ENCODE measurements at places on chromosomes 7 and 10.

DNA sequence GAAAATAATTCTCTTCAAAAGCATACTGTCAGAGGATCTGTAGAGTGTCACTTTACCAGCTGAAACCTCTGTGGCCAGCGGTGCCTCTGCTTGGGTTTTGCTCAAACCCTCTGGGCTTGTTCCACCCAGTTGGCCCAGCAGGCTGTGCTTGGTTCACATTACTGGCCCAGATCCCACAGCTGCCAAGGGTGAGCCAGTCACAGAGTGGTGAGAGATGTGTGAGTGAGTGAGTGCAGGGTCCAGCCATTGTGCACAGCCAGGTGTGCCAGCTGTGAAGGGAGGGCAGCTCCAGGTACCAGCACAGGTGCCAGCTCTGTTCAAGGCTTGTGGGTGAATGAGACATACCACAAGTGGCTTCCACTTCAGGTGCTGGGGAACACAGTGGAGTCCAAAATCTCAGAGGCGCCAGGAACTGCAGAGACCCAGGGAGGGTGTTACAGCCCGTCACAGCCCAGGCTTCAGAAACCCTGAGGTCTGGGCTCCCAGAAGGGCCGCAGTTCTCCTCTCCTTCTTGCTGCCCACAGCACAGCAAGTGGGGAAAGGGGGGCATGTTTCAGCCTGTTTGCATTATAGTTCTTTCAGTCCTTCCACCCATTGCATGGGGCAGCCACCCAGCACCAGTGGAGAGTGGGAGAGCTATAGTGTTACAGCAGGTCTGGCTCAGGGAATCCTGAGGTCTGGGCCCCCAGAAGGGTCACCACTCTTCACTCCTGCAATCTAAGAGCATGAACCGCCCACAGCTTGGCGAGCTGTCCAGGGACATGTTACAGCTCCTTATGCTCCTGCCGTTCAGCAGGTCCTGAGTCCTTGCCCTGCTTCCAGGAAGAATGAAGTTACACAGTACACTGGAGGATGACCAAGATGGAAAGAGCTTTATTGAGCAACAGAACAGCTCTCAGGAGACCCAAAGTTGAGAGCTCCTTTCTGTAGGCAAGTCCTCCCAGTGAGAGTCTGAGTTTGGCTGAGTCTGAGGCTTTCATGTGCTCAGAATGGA is 931.7 kb upstream of the SORCS1 start:
- no peak for DNase-seq

DNA sequence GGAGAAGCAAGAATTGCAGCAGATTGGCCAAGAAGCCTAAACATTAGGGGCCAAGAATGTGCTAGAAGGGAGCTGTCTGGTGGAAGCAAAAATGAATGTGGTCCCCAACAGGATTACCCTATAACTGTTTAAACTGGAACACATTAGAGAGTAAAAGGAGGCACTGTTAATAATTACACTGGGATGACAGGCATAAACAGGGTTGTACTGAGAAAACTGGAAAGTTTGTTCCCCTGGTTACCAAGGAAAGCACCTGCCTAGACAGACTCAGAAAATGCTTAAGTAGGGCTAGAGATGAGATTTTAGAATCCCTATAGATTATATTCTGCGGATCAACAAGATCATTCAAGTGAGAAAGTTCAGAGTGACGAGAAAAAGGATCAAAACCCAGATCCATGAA is 100.8 kb downstream of the CTTNBP2 start:
- no peak for DNase-seq

- DNase-seq: no peak
Observed at GRCh38 chr7:121202125-121202524, 126.7 kb upstream of the WNT16 start.

GRCh38 chr10:71343392-71343773 is 24.3 kb downstream of the SLC29A3 start:
- no peak for DNase-seq

GRCh38 chr10:75663947-75664664 is 232.7 kb downstream of the LRMDA start:
- DNase-seq: no peak

DNA sequence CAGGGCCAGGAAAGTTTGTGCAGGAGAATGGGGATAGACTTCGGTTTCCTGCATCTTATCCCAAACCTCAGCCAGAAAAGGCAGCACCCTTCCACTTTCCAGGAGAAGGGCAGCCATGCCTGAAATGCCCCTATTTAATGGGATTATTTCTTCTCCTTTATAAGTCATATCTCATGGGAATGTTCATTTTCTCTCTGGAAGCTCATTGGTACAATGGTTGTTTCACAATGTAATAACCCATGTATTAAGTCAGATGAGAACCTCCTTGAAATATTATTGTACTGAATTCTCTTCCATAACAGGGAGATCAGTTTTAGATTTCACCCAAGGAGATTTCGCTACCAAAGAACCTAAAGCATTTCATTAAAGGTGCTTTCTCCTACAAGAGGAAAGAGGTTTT is 457.5 kb downstream of the KCNMA1 start:
- no peak for DNase-seq

GRCh38 chr10:132346806-132347205 is 14.8 kb downstream of the LRRC27 start:
- DNase-seq: no peak

GRCh38 chr7:45088821-45089340 is at the start of gene NACAD:
TSS of gene NACAD (minus strand) at chr7:45088969. CDS start at chr7:45088894, 75 bp downstream.
- no peak for DNase-seq

DNA sequence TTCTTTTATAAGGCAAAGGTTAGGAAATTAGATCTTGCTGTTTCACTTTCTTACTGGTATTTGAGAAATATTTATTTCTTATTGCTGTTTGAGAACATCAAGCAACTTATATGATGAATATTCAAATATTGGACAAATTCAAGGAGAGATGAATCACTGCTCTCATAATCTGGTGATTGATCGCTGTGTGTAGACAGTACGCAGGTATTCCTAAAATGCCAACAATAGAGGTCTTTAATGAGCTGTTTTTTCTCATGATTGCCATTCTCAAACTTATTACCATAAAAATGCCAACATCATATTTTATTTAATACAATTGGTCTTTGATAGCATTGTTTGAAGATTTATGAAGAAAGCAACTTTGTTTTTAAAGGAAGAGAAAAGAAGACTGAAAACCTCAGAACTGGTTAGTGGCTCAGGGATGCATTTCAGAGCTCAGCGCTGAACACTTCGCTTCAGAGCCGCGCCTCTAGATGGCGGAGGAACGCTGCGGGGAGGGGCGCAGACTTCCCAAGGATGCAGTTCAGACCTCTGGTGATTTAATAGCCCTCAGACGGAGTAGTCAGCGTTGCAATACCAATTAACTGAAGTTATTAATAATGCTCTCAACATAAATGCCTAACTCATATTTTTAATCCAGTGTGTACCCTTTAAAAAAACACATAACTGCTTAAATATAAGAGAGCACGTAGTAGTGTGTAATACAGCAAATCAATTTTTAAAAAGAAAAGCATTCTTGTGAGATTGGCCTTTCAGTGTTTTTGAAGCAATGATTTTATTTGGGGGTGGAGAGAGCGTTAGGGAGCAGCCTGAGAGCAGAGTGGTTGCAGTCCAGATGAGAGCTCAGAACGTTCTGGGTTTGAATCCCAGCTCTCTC is 38.5 kb upstream of the STEAP4 start:
- DNase-seq: no peak

GRCh38 chr10:35257057-35257983 is 79.0 kb upstream of the CCNY start:
- DNase-seq: no peak

DNA sequence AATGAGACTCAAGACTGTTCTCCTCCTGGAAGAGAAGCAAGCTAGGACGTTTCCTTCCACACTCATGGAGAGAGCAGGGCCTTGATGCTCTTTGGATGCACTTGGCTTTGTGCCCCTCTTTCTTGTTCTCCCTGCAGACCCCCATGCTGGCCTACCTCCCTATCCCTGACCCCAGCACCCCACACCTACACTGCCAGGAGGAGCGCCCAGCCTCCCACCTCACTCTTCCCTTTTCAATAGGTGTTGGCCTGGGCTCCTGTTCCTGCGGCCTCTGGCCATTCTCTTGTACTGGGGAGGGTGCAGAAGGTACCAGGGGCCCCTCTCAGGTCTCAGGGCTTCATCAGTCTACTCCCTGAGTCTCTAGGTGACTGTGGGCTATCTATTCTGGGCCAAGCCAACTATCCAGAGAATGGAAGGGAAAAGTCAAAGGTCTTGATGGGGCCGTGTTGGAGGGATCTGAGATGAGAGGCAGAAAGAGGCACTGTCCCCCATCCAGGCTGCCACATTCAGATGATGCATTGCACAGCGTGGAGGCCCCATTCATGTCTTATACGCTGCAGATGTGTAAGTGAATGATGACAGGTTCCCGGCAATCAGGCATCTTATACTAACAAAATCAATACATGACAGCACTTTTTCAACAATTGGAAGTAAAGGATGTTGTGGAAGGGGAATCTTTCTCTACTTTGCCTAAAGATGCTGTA is 32.7 kb upstream of the LOXL4 start:
- DNase-seq: no peak

DNA sequence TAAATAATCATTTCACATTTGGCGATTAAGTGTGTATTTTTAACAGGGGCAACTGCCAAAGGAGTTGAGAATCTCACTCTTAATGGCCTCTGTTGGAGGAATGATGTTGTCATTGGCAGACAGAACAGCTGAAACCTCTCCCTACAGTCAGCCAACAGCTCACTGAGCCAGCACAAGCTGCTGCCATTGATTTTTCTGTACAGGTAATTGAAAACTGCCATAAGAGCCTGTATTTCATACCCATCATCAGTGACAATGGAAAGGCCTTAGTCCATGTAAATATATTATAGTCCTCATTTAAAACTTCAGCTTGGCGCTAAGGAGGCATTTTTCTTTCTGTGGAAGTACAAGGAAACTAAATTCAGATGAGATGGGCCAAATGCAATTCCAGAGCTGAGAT is 28.1 kb upstream of the PTN start:
- DNase-seq: no peak

DNA sequence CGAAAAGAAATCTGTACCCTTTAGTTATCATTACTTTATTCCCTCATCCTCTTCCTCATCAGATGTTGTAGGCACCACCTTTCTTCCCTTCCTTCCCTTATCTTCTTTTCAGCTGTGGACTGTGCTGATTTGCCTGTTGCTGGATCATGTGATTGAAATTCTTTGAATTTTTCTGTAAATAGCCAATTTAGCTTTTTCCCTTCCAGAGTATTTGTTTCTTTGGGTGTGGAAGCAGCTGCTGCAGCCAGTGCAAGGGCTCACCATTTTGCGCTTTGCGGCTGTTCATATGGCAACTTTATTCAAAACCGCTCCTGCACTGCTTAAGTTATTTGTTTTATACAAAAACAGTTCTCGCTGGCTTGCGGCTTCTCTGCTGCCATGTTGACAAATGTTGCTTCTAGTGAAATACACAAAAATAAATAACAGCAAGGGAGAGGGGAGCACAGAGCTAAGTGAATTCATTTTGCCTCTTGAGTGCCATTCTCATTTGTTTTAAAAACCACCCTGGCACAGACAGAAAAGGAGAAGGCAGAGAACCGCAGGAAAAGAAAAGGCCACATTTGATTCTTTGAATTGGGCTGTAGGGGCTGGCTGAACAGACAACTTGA is 151.2 kb downstream of the AUTS2 start:
- DNase-seq: no peak

- no peak for DNase-seq
Observed at GRCh38 chr10:44388641-44389040, 3.7 kb upstream of the CXCL12 start.

- no peak for DNase-seq
Observed at GRCh38 chr10:49682879-49683278, 3.4 kb downstream of the C10orf53 start.
